ENCODE measurements at places on chromosomes 2 and 18.

DNA sequence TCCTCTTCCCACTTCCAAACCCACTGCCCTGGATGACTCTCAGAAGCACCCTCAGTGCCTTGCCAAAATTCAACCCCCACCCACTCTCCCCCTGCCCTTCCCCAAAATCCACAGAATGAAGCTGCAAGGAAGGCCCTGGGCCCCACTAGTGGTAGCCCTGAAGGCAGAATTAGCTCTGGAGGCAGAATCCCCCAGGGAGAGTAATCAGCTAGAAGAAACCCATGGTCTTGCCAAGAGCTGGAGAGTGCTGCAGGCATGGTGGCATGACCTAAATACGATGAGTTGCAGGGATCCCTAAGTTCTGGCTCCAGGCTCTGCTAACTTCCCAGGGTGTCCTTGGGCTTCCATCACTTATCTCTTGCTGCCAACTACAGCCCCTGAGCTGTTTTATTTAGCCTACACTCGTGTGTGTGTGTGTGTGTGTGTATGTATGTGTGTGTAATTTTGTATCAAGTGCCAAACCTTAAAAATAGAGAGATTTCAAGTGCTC lies 7.9 kb downstream of the GAD1 start:
- no peak for ATAC-seq

- no peak for ATAC-seq
Observed at GRCh38 chr2:134351899-134352298, 98.0 kb downstream of the MGAT5 start.

- ATAC-seq: no peak
Observed at GRCh38 chr2:149167941-149168340, 129.4 kb downstream of the LYPD6B start.

GRCh38 chr2:72326759-72327158 lies 179.1 kb upstream of the CYP26B1 start:
- no peak for ATAC-seq

- ATAC-seq: no peak
Observed at GRCh38 chr2:101887328-101887727, 104.4 kb upstream of the IL1R2 start.

- no peak for ATAC-seq
Observed at GRCh38 chr2:142220239-142220638, 89.4 kb upstream of the LRP1B start.

GRCh38 chr2:229832510-229832898 lies 89.3 kb downstream of the TRIP12 start:
- ATAC-seq: peak; percentile 84

DNA sequence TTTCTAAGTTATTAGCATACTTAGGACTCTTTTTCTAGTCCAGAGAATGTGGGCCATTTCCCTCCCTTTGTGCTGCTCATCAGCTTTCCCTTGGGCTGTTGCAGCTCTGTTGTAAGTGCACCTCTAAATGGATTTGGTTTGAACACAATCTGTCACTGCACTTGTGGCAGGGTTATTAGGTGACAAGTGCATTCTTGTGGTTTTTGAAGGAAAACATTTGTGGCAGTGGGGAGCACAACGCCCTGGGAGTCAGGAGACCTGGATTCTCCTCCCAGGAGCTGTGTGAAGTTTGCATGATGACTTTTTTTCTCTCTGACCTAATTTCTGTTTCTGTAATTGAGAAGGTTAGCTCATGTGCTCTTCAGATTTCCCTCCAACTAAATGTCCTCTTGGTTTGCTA lies 630.9 kb upstream of the FAM98A start:
- no peak for ATAC-seq

GRCh38 chr2:607709-608108 lies 69.5 kb downstream of the TMEM18 start:
- ATAC-seq: no peak

GRCh38 chr2:205754924-205755321 lies 72.6 kb downstream of the NRP2 start:
- ATAC-seq: no peak

- ATAC-seq: no peak
Observed at GRCh38 chr2:129754421-129754820, 225.0 kb upstream of the RAB6C start.

GRCh38 chr2:170715062-170715931 lies at the start of gene SP5:
Gene SP5, plus strand, starts transcription at chr2:170715337. Its CDS starts 176 bp downstream, at chr2:170715513.
- peak; percentile 43 for ATAC-seq

DNA sequence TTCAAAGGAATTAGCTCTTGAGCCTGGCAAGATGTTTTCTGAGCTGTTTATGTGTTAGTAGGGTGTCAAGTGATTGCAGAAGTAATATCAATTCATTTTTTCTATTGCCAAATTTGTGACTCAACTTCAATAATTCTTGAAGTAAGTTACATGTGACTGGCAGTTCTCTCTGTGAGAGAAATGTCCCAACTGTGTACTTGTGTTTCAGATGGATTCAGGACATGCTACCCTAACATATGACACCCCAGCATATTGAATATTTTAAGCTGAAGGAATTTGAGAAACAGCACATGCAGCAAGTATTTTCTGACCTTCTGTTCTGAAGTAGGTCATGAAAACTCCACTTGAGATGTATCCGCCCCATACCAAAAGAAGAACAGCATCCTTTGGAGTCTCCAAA lies 263.6 kb downstream of the XIRP2 start:
- ATAC-seq: no peak

GRCh38 chr2:133975676-133976428 lies 278.0 kb upstream of the MGAT5 start:
- ATAC-seq: no peak

GRCh38 chr2:150279686-150280085 lies 207.8 kb downstream of the RND3 start:
- ATAC-seq: no peak

- no peak for ATAC-seq
Observed at GRCh38 chr2:196449083-196449482, 190.4 kb upstream of the CCDC150 start.

- no peak for ATAC-seq
Observed at GRCh38 chr2:226352941-226353560, 446.6 kb downstream of the IRS1 start.

GRCh38 chr2:226690461-226691024 lies 109.1 kb downstream of the IRS1 start:
- ATAC-seq: no peak

DNA sequence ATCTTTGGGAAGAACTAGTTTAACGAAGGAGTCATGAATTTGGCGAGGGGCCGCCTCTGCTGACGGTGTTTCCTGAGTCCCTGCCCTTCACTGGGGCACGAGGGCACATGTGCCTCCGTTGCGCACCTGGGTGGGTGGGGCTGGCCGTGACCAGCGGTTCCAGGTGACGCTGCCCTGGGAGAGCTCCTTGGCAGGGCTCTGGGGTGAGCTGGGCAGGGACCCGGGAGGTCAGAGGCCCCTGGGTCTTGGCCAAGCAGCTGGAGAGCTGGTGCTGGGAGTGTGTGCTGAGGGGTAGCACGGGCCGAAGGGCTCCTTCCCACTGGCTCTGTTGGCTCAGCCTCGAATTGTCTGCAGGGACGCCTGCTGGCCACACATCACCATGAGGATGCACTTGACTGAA lies 104.6 kb downstream of the RTP5 start:
- no peak for ATAC-seq

DNA sequence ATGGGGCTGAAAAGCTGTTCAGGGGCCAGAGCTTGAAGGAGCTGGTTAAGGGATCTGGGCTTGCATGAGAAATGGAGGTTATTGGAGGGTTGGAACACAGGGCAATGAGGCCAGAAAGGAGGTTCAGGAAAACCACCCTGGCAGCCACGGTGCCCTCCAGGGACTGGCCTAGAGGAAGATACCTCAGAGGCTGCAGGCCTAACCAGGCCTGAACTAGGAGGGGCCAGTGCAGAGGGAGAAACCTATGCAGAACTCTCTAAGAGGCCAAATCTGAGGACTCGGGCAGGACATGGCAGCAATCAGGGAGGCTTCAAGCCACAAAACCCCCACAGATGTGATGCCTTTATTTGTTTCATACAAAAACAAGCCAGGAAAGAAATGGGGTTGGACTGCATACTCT lies 66.8 kb downstream of the BIN1 start:
- no peak for ATAC-seq

DNA sequence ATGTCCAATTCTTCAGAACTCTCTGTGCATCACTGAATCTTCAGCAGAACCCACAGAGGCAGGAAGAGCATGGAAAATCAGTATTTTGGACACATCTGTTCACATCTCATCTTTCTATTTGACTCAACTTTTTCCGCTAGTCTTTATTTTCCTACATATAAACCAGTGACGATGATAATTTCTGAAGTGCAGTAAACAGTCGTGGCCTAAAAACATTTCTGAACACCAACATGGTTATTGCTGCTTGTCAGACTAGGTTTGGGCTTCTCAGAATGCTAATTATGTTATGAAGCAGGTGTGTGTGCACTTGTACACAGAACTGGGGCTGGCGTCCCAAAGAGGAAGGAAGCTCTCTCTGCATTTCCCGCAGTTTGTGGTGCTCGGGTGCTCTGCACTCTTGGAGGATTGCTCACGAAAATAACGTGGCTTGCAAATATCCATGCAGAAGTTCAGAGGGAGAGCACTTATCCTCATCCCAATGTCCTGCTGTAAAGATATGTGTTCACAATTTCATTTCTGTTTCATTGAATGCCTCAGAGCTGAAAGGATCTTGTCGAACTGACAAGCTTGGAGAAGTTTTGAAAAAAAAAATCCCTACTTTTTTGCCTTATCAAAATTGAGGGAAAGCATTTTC lies 50.8 kb downstream of the EDAR start:
- ATAC-seq: peak; percentile 28

DNA sequence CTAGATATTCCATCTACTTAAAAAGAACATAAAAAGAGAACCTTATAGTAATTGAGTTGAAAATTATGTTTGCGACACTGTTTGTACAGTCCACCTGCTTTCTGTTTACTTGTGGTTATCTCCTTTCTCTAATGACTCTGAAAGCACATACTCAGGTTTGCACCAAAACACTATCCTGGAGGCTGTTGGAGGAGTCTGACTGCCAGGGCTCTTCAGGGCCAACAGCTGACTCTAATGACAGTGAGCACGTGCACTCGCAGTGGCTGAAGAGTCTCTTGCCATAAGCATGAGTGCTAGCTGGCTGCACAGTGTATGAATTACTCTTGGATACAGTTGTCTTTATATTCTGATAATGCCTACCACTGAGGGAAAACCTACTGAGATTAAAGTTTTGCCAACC lies 16.7 kb upstream of the GLS start:
- ATAC-seq: no peak

DNA sequence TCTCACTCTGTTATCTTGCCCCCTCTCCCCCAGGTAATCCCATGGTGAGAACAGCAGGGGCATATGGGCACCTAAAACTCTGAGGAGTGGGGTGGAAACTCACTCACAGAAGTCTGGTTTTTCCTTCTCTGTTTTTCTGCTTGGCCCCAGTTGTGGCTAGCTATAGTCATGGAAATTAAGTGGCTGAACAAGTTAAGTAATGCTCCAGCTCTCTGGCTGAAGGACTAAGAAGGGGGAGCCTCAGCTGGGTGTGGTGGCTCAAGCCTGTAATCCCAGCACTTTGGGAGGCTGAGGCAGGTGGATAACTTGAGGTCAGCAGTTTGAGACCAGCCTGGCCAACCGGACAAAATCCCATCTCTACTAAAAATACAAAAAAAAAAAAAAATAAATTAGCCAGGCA lies 261.0 kb downstream of the TPGS2 start:
- ATAC-seq: no peak

GRCh38 chr2:147679955-147680531 lies 164.8 kb upstream of the ACVR2A start:
- no peak for ATAC-seq

DNA sequence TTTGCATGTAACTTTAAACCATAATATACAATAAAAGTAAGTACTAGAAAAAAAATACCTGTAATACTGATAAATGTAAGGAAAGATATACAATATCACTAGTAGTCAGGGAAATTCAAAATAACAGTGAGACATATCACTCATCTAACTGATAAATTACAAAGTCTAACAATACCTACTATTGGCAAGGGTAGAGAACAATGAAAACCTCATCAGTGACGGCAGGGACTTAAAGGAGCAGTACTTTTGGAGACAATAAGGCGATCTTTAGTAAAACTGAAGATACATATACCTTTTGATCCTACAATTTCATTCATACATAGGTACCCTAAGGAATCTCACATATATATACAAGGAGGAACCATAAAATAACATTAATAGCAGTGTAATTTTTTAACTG lies 24.9 kb downstream of the C2orf76 start:
- no peak for ATAC-seq

DNA sequence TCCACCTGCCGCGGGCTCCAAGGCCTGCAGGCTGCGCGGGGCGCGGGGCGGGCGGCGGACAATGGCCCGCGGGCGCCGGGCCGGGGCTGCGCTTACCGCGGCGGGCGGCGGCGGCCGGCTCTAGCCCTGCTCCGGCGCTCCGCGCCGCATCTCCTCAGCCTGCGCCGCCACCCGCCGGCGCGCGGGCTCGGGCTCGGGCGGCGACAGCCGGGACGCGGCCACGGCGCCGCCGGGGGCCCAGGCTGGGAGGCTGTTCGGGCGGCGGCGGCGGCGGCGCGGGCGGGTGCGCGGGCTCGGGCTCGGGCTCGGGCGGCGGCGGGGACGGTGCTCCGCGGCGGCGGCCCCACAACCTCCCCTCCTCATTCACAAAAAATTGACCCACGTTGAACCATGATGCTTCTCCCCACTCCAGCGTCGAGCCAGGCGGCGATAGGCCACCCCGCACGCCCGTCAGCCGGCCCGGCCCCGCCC lies at the start of gene HDAC4:
HDAC4 (minus strand) TSS at position 425 of the 471 bp plus-strand sequence. CDS start 48,321 bp downstream, outside the sequence.
- ATAC-seq: peak; percentile 76

DNA sequence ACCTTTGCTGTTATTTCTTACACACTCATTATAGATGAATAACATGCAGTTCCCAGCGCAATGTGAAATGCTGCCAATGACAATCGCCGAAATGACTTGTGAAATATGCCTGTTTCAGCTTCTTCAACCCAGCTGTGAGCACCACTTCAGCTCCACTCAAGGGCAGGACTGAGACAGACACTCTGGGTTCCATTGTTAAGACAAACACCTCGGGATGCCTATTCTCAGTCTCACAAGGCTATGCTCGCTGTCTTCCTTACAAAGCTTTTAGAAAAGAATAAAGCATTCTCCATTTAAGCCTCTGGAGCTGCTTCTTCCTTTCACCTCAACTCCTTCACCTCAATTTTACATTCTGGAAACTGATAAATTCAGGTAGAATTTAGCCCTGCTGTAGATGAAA lies 4.2 kb downstream of the CBLN2 start:
- ATAC-seq: no peak

DNA sequence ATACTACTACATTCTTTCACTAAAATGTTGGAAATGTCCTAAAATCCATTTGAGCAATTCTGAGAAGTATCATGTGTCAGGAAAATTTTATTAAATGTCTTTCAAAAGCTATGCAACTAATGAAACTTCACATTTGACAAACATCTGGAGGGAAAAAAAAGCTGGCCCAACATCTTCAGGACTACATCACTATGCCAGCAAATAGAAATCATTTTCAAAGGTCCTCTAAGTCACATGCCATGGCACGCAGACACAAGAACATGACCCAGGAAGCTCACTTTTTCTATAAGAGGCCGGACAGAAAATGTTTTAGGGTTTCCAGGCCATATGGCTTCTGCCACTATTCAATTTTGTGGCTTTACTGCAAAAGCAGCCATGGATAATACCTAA lies 11.6 kb downstream of the KANSL3 start:
- ATAC-seq: no peak
